Smooth muscle cell of the umbilical artery (primary cell): ENCODE measurements at places on chromosomes 16 and 17. TPM values are rescaled to one million over a fixed set of nuclear protein-coding genes. Genes with fewer than 3 reads are reported as not detected.

PRSS33 gene
- not detected in 2 replicates for total RNA-seq

DNAAF8 gene
- 0.83 and 1.2 TPM in 2 replicates for total RNA-seq

GNPTG gene
- total RNA-seq = 42.8 and 59.7 TPM in 2 replicates

RNF43 gene
- not detected in 2 replicates for total RNA-seq

NGFR gene
- under 0.01 and 0.28 TPM in 2 replicates for total RNA-seq

ABCA8 gene
- total RNA-seq = 43.0 and 80.8 TPM in 2 replicates

CRYM gene
- 0.51 TPM in 1 of 2 replicates, not detected in the other for total RNA-seq
